T-cell (primary cell): ENCODE measurements at places on chromosomes 1 and 21. TPM values are rescaled to one million over a fixed set of nuclear protein-coding genes. Genes with fewer than 3 reads are reported as not detected.

Gene ICOSLG
- total RNA-seq: 16.7 TPM

Gene MYOC
- not detected for total RNA-seq

Gene CELA2B
- total RNA-seq: 0.30 TPM

Gene FCRL1
- 4.9 TPM for total RNA-seq

Gene CHD5
- 0.05 TPM for total RNA-seq

Gene OR2L2
- 0.07 TPM for total RNA-seq

Gene C1QB
- 1.2 TPM for total RNA-seq
